NCI-H2107 (cell line): ENCODE measurements at places on chromosomes 6 and 20.

- DNase-seq = no peak
Measured at GRCh38 chr6:52552278-52552643, 24.6 kb downstream of the TRAM2 start.

DNA sequence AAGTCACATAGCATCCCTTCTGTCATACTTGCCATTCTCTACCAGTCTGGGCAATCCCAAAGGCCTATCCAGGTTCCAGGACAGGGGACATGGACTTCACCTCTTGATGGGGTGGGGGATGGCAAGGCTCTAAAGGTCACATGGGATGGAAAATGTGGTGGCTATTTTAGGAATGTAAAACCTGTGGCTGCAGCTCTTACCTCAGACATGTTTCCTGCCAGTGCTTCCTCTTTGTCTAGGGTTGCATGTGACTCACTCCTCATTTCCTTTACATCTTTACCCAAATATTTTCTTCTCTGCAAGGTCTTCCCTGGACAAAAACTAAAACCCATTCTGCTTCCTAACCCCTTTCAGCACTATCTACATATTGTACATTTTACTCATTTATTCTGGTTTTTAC, 135.7 kb downstream of the BTBD3 start:
- DNase-seq = no peak

DNA sequence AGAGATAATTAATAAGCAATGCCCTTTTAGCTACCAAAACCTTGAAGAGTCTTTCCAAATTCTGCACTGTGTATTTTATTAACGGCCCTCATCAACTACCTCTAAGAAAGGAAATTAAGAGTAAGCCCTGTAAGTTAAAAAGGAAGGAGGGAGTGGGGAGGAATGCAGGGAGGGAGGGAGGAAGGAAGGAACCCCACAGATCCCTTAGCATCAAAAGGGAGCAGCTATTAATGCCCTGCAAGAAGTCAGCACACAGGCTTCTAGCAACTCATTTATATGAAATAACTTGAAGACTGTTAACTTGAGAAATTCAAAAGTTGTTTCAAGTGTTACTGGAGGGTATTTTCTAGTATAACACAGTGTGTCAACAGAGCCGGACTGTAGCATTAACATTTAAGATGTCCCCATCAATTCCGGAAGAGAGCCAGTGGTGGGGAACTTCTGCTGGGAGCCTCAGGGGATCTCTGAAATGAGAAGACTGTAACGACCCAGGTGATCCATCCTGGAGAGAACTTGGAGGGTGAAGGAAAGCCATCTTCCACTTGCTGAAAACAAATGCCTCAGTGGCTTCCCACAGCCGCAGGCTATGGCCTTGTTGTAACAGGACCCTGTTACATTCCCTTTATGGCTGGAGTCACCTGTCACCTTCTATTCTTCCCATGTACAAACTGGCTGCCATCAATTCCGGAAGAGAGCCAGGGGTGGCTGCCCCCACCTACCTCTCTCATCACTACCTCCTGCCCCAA, 33.2 kb downstream of the SLC22A23 start:
- DNase-seq = no peak

DNA sequence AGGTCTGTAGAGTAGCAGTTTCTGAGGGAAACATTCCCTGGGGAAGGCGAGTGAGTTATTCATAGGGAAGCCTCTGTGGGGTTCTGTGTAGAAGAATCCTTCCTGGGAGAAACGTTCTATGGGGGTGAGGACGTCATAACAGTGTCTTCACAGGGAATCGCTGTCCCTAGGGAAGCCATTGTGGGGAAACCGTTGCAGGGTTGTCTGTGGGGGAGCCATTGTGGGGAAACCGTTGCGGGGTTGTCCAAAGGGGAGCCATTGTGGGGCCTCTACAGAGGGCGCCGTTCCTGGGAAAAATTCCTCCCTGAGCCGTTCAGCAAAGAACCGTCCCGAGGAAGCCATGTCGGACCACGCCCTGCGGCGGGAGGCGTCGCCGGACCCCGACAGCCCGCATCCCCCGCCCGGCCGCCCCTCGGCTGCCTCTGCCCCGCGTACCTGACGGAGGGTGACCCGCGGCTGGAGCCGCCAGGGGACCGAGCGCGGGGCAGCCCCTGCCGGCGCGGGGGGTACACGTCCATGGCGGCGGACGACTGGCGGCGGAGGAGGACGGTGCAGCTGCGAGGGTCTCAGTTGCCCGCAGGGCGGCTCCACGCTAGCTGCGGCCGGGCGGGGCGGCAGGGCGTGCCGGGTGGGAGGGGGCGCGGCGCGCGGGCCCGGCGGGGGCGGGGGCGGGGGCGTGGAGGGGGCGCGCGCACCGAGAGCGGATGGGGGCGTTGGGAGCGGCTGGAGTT, at the start of gene DNAAF9:
TSS of gene DNAAF9 (minus strand) at position 630 of the 731 bp plus-strand sequence. CDS start at position 518, 112 bp downstream.
- no peak for DNase-seq

GRCh38 chr6:21144928-21145327, 448.6 kb upstream of the SOX4 start:
- no peak for DNase-seq

DNA sequence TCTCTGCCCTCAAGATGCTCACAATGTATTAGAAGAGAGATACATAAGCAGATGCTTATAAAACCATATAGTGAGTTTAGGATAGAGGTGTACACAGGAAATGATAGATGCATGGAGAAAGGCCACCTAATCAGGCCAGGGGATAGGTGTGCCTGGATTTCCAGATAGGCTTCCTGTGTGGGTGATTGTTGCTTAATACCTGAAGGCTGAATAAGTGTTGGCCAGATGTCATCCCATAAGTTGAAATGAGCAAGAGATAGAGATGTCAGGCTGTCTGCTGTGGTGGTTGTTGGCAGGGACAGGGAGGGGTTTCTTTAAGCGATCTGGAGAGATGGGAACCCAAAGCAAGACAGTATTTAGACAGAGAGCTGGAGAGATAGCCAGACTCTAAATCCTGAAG, 109.8 kb upstream of the SGK1 start:
- DNase-seq = no peak

DNA sequence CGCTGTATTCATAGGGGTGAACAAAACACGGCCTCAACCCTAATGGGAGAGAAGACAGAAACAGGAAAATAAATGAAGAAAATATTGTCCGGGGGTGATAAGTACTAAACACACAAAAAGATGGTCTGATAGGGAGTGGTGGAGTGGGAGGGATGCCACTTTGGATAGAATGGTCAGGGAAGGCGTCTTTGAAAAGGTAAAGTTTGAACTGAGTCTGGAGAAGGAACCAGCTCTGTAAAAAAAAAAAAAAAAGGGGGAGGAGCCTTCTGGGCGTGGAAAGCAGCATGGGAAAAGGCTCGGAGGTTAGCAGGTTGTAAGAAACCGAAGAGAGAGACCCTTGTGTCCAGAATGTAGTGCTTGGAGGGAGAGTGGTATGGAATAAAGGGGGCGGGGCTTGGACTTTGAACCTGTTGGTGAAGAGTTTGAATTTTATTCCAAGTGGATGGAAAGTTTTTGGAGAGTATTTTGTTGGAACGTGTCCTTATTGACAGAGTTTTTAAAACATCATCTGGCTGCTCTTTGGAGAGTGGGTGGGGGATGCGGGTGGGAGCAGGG, 1.8 kb downstream of the CHMP4B start:
- DNase-seq = no peak

- DNase-seq = no peak
Measured at GRCh38 chr6:54262971-54263370, 45.3 kb upstream of the TINAG start.

DNA sequence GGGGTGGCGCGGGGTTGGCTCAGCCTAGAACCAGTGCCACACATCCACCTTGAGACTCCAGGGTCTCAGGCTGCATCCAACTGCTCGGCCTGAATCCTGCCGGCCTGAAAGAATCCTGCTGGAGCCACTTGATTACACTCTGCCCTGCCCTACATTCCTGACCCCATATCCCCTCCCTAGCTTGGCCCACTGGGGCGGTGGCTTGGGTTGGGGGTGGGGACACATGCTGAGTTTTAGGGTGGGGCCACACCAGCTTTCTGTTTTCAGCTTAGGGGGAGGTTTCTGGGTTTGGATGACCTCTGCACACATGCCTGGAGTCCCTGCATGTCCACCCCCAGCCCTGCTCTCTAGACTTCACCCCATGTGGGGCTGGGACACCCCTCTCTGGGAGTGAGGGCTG, 6.8 kb downstream of the ITPR3 start:
- no peak for DNase-seq

DNA sequence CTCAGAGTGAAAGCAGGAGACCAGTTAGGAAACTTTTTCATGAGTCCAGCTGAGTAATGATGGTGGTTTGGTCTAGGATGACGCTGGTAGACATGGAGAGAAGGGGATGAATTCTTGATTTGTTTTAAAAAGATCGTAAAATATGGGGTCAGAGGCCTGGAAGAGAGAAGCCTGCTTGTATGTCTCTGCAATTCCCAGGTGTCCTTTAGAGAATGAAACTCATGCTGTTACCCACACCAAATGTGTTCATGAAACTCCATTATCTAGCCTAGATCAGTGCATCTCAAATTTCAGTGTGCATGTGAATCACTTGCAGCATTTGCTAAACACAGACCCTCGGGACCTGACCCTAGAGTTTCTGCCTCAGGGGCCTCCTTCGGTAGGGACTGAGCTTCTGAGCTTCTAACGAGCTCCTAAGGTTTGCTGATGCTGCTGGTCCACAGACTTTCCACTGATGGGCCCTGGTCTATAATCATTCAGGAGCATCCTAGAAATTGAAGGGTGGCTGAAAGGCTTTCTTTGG, 302.0 kb upstream of the PLCB4 start:
- no peak for DNase-seq

GRCh38 chr6:35787266-35788218, 6.7 kb downstream of the CLPSL1 start:
- DNase-seq = no peak

DNA sequence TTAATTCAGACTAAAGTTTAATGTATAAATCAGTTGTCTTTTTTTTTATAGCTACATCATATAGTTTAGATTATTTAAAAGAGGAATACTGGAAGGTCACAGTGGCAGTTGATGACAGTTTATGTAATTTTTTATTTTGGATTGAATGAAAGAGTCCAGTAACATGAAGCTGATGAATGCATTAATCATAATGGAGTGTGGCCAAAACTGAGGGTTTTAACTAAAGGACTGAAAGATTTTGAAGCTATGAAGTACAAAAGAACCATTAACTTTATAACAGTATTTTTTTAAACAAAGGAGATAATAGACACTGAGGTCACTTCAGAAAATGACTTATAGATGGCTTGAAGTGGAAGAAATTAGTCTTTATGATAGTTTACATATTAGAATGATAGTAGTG, 41.3 kb downstream of the TRMT11 start:
- DNase-seq = no peak

GRCh38 chr6:159778131-159778530, 11.3 kb downstream of the TCP1 start:
- no peak for DNase-seq

DNA sequence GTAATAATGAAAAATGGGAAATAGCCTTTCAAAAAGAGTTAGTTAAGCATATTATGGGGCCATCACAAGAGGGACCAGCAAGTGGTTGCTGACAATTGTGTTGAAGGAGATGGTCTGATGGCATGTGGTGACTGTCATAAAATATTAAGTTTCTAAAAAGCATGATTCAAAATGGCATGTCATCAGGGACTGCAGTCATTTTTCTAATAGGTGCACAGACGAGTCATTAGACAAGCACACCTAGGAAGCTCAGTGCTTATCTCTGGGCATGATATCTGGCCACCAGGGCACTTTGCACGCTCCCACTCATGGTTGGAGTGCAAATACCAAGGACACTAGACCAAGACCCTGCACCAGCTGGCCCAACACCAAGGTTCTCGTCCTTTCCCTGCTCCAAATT, 226.5 kb downstream of the ANKRD60 start:
- no peak for DNase-seq

DNA sequence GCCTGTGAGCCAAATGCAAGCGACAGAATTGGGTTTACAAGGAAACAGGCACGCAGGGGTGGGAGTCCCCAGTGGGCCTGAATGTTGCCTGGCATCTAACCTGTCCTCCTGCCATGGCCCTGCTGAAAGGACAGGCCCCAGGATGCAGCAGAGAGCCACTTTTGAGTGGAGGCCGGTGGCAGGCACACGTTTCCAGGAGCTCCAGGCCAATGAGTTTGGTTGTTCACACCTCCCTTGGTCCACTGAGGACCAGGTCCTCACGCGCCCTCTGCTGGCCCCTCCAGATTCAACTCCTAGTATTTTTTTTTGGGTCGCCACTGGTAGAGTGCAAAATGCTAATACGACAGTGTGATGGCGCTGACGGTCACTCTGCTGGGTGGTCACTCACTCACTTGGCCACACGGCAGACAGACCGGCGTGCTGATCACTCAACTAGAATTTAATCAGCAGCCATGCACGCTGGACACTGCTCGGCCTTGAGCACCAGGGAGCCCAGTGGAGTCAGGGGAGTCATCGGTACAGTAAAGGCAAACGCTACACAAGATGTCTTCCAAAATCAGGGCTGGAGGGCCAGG, 81.7 kb upstream of the NFATC2 start:
- DNase-seq = no peak

DNA sequence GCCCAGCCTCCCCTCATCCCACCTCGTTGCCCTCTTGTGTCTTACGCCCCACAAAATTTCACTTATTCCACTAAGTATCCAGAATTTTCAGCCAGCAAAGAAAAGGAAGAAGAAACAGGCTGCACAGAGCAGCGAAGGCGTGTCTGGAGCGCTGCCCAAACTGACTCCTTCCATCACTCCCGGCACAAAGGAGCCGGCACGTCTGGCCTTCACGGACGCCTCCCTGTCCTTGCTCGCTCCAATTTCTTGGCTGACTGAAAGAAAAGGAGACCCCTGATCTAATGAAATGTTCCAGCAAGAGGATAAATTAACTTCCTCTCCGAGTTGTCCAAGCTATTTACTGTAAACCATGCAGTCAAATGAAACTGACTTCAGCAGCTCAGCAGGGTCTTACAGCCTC, 152.3 kb upstream of the CDH4 start:
- no peak for DNase-seq

GRCh38 chr6:27608916-27609883, 136.3 kb upstream of the ZNF184 start:
- no peak for DNase-seq

GRCh38 chr6:96235927-96236326, 220.2 kb downstream of the FUT9 start:
- DNase-seq = no peak

DNA sequence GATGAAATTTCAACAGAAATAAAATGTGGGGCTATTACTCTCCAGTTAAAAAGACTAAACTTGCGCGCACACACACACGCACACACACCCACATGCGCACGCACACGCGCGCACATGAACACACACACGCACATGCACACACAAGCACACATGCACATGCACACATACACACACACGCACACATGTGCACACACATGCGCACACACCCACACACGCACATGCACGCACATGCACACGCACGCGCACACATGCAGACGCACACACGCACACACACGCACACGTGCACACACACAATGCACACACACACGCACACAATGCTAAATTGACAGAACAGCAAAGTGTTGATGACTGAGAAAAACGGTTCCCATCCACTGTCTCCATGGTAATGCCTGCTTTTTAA, 754.1 kb downstream of the CBLN4 start:
- no peak for DNase-seq
